IMR-90 (cell line): ENCODE measurements at places on chromosomes 16 and 17. TPM values are rescaled to one million over a fixed set of nuclear protein-coding genes. Genes with fewer than 3 reads are reported as not detected.

DNA sequence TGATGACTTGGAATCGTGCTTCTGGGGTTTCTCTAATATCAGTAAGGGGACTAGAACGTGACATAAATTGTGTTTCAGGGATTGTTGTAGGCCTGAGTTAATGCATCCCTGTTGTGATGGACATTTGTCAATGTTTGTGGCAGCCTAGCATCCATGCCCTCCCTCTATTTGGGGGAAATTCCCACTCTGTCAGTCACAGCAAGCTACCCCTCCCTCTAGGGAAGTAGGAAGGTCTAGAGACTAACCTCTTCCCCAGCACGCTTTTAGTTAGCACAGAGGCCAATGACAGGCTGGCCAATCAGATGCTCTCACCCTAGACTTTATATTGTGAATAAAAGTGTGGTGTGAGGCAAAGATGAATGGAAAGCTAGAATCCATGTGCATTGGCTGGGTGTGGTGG lies 32.4 kb upstream of the NF1 start:
- peaks cover under 1% of the 10 kb centered on the region; the same call in 1 of the 2 replicates for H3K4me1 ChIP-seq
- no peak for DNase-seq
- H3K4me3 ChIP-seq: no peak overlapping the region
- no peak overlapping the region for H3K27ac ChIP-seq
- no peaks in the 10 kb centered on the region for H3K27me3 ChIP-seq
- no peaks in the 10 kb centered on the region for H3K36me3 ChIP-seq

- no peak for DNase-seq
- H3K27ac ChIP-seq: no peak overlapping the region
- no peaks in the 10 kb centered on the region for H3K36me3 ChIP-seq
- peaks cover 5% of the 10 kb centered on the region for H3K4me1 ChIP-seq
- H3K27me3 ChIP-seq: no peaks in the 10 kb centered on the region
Measured at GRCh38 chr17:19010729-19011505, 6.4 kb upstream of the FAM83G start.

- H3K4me3 ChIP-seq: no peak overlapping the region
- H3K27me3 ChIP-seq: no peaks in the 10 kb centered on the region
- H3K36me3 ChIP-seq: no peaks in the 10 kb centered on the region
- no peak for DNase-seq
- no peak overlapping the region for H3K27ac ChIP-seq
- peaks cover under 1% of the 10 kb centered on the region; the same call in 1 of the 2 replicates for H3K4me1 ChIP-seq
Measured at GRCh38 chr17:66296289-66296725, 6.1 kb upstream of the PRKCA start.

DNA sequence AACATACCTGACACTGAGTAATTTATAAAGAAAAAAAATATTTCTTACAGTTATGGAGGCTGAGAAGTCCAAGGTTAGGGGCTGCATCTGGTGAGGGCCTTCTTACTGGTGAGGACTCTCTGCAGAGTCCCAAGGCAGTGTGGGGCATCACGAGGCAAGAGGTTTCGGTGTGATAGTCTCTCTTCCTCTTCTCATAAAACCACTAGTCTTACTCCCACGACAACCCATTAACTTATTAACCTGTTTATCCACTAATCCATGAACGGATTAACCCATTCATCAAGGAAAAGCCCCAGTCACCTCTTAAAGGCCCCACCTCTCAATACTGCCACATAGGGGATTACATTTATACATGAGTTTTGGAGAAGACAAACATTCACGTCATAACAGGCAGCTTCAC lies 20.1 kb downstream of the CIITA start:
- no peak for DNase-seq
- H3K27me3 ChIP-seq: peaks cover 5% of the 10 kb centered on the region
- H3K4me3 ChIP-seq: no peak overlapping the region
- H3K27ac ChIP-seq: no peak overlapping the region
- H3K36me3 ChIP-seq: no peaks in the 10 kb centered on the region
- H3K4me1 ChIP-seq: no peaks in the 10 kb centered on the region

DNA sequence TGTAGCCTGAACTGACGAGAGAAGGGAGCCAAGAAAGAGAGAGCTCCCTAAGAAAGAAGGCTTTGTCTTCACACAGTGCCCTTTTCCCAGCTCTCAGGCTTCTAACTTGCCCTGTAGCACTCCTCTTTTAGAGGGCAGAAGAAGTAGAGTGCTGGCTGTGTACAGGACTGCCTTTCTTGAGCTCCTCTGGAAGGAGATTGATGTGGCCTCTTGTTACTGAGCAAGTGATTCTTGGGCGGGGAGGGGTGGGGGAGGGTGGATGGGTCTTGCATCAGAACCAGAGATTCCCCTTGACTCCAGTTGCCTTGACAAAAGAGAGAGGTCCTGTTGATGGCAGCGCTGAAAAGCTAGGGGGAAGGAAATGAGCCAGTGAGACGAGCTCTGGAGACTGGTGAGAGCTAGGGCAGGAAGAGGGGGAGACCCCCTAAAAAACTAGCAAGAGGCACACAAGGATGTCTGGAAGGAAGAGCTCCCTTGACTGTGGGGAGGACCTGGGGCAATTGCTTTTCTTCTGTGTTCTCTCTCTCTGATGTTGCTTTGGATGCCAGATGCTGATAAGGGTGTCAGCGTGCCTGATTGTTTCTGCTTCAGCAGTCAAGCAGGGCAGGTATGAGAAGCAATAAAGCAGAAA lies 18.4 kb downstream of the GPR179 start:
- no peak overlapping the region for H3K4me3 ChIP-seq
- H3K27ac ChIP-seq: no peak overlapping the region
- H3K36me3 ChIP-seq: peaks cover 10% of the 10 kb centered on the region
- peaks cover 26% of the 10 kb centered on the region for H3K27me3 ChIP-seq
- peaks cover 12% of the 10 kb centered on the region for H3K4me1 ChIP-seq

DNA sequence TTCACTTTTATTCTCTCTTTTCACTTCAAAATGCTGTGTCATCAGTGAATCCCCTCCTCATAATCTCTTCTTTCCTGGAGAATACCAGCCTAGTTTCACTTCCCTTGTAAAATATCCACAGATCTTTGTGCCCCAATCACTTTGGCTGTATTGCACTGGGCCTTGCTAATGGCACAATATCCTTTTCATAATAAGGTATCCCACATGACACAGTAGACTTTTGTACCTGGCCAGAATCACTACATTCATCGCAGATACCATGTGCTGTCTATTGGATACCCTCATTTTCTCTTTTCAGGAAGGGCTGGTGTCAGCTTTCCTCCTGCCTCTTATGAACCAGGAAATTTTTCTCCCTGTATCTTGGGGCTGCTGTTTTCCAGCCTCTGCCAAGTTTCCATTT lies 25.7 kb upstream of the TOX3 start:
- no peaks in the 10 kb centered on the region for H3K27me3 ChIP-seq
- no peak for DNase-seq
- H3K27ac ChIP-seq: no peak overlapping the region
- H3K4me3 ChIP-seq: no peak overlapping the region
- no peaks in the 10 kb centered on the region for H3K4me1 ChIP-seq

Gene GALR2
- not detected in 2 replicates for total RNA-seq

Gene FOXJ1
- not detected in 2 replicates for total RNA-seq
